ENCODE measurements at places on chromosomes 16 and 17.

DNA sequence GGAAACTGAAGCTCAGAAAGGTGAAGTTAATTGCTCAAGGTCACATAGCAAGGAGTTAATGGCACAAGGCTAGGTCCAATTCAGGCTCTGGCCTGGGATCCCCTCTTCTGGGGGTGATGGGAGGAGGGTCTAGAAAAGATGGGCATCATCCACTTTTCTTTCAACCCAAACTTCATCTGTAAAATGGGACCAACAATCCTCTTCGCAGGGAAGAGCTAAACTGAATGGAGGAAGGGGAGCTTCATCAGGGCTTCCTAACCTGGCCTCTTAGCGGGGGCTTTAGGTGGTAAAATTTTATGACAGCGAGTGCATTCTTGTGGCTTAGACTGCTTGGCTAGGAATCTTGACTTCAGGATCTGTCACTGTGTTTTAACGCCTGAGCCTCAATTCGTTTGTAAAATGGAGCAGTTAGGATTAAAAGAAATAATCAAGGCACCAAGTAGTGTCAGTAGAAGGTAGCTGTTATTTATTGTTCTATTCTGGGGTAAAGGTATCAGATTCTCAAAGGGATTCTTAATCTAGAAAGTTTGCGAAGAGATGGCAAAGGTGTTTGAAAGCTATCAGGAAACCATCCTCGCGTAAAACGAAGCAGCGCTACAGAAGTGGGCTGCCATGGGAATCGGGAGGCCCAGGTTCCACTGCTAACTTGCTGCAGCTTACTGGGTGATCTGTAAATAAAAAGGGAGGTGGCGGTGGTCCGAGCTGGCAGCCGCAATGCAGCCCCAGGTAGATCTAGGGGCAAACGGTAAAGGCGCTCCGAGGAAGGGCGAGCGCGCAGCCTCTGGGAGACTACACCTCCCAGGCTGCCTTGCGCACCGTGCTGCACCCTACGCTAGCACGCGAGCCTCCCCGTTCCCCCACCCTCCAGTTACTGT is 1.5 kb upstream of the SRCAP start:
- DNase-seq = no peak

- no peak for DNase-seq
These were observed 210.4 kb upstream of the CA10 start for GRCh38 chr17:52368886-52369285.

DNA sequence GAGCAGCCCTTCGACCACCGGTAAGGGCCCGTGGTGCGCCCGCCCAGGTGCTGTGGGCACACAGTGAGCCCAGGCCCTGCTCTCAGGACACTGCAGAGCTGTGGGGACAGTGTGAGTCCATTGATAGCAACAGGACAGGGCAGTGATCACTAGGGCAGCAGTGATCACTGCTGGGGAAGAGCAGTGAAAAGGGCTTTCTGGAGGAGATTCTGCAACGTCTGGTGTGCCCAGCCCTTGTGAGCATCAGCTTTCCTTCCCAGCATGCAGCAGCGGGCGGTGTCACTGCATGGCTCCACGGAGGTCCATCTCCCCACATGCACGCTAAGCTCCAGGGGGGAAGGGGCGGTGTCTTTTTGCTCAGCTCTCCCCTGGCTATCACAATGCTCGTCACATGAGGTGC is 32.1 kb downstream of the MAP1LC3B start:
- DNase-seq = no peak

DNA sequence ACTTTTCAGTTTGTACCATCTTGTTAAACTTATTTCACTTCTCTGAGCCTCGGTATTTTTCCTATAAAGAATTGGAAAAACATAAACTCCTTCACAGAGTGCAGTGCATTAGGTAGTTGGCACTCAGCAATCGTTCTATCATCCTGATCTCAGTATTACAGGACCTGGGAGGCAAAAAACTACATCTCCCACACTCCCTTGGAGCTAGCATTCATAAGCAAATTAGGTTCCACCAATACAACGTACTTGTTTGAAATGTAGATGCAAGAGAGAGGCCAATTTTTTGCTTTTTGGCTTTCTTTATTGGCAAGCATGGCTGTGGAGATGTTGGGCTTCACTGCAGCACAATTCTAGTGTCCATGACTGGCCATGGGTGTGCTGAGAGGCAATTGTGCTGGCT is 285.2 kb downstream of the CA10 start:
- DNase-seq = no peak

DNA sequence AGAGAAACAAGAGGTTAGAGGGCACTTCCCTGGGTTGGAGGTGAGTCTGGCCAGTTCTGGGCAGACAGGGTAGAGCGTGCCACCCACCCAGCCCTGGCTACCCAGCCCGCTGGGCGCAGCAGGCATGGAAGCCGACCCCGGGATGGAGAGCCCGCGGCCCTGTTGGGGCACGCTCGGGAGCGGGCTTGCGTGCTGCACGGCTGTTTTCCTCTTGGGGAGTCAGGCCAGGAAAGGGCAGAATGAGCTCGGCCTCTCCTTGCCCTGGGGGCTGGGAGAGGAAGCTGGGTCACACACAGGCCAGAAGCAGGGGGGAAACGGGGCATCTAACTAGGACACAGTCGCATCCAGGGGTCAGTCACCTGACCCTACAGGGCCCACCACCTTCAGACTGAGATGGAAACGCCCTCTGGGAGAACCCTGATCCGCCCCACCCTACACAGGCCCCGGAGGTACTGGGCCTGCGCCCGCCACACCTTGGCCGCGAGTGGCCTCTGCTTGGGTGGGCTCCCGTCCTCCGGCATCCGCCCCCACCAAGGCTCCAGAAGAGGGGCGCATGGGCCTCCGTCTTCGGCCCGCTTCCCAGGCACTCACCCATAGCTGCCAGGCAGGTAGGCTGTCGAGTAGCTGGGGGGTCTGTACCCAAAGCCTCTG is 1.2 kb downstream of the SOX15 start:
- DNase-seq = no peak
